Activated CD4-positive, alpha-beta T cell treated with anti-CD3 and anti-CD28 coated beads, Interleukin-2, amount 50 U/mL, for 1 hour (primary cell): ENCODE measurements at places on chromosomes 2 and 18.

DNA sequence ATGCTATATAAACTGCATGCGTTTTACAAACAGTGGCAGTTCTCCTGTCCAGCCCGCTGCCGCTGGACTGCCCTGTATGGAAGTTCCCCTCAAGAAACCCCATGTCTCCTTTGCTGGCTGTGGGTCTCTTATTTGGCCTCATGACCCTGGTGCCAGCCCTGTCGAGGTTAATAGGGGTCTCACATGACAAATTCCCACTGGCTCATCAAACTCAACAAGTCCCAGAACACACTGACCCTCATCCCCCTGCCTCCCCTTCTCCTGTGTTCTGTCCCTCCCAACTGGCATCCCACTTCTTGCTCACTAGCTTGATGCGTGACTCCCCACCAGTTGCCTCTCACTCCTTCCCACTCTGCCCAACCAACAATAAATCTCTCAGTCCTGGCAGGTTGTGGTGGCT lies 137.6 kb upstream of the HS6ST1 start:
- no peak for DNase-seq

DNA sequence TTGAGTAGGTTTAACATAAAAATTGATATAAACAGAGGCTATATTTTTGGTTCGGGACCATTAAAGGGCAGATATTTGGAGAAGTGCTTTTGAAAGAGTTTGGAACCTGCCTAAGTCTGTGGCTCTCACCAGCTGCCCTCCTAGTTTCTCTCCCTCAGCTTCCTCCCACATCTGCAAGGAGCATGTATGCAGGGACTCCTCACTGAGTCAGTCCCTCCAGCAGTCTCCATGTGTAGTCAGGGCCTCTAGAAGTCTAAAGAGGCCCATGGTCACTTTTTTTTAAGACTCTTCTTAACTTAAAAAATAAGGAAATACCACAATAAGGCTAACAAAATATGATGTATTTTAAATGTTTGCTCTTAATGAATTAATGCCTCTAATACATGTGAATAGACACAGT lies 220.0 kb upstream of the TANK start:
- DNase-seq, result no peak

GRCh38 chr18:74582642-74583041 lies 15.0 kb upstream of the ZNF407 start:
- DNase-seq, result no peak

GRCh38 chr2:222796413-222797103 lies 64.3 kb upstream of the ACSL3 start:
- DNase-seq, result no peak

DNA sequence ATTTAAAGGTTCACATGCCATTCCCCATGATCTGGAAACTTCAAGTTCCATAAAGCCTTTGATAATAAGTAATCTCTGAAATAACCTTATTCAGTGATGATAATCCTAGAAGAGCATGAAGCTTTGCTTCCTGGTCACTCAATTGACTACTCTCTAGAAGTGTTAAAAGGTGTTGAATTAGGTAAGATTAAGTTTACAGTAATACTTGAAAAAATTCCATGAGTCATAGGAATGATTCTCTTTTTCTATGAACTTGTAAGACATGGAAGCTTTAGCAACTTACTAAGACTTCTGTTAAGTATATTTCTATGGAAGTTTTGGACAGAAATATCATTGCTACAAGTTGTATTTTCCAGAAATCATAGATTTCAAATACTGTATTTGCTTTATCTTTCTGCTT lies 100.6 kb downstream of the MYO1B start:
- no peak for DNase-seq

DNA sequence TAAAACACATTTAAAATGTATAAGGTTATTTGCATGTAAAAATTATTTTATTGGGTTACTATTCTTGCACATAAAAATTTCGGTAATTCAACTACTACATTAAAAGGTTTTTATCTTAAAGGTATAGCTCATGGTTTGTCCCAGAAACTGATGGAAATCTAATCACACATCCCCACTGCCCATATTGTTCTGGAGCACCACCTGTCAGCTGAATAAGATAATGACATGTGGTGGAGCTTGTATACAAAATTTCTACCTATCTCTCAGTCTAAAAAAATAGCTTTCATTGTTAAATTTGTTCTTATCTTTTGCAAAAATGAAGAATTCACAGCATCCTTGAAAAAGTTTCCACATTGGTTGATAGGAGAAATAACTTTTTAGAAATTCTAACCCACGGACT lies 18.3 kb downstream of the ERBB4 start:
- DNase-seq, result no peak

GRCh38 chr18:70453058-70453775 lies 164.4 kb downstream of the SOCS6 start:
- DNase-seq, result no peak

GRCh38 chr18:78721981-78722380 lies 257.6 kb upstream of the SALL3 start:
- no peak for DNase-seq

- DNase-seq, result no peak
These were observed 129.8 kb downstream of the BCL2 start for GRCh38 chr18:63189817-63190216.

DNA sequence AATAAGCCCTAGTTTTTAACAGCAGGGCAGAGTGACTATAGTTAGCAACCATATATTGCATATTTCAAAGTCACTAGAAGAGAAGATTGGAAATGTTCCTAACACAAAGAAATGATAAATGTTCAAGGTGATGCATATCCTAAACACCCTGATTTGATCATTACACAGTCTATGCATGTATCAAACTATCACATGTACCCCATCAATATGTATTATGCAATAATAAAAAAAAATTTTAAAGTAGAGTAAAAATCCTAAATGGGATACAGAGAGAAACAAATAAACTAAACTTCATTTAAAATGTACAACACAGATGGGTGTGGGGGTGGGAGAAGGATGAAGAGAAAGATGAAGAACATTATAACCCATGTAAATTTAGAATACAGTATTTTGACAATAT lies 93.9 kb downstream of the TMEM131 start:
- DNase-seq, result no peak

DNA sequence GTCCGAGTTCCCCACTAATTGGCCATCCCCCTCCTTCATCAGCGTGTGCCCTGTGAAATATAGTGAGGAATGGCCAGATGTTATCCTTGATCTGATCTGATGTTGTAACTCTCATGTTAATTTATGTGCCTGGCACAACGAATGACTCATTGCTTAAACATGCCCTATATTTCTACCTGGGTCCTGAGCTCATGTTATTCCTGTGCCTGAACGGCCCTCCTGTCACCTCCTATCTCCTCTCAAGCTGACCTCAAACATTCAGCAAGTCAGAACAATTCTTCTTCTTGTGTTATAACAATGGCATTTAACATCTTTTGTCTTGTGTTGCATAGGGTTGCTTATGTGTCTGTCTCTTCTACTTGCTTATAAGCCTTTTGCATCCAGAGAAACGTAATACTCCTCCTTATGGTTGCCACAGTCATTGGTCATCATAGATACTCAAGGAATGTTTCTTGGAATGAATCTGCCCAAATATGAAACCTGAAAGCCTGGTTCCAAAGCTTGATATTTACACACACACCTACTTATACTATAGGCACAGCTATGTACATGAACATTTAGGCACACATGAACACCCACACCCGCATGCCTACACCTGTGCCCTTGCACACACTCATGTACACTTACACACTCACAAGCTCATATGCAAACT lies 80.2 kb upstream of the PHLPP1 start:
- no peak for DNase-seq

GRCh38 chr2:176076796-176077195 lies 7.0 kb downstream of the EVX2 start:
- DNase-seq, result no peak

GRCh38 chr2:200449149-200449548 lies 60.7 kb downstream of the KCTD18 start:
- DNase-seq, result no peak

DNA sequence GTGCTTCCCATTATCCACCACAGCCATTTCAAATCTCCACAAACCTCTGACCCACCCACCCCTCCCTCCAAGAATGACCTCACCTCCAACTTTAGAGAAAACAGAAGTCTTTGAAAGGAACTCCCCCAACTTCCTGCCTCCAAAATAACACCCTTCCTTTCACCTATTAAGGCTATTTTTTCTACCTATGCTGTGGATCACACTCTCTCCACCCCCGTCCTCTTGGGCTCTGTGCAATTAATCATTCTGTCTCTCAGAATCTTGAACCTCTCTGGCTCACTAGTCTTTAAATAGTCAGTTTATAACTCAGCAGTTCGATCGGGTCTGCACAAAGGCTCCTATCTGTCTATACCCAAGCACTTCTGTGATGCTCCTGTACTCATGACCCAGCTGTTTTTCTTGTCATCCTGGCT lies 37.3 kb upstream of the XPO1 start:
- no peak for DNase-seq

- DNase-seq, result no peak
These were observed 66.5 kb downstream of the EVA1A start for GRCh38 chr2:75494137-75494769.

DNA sequence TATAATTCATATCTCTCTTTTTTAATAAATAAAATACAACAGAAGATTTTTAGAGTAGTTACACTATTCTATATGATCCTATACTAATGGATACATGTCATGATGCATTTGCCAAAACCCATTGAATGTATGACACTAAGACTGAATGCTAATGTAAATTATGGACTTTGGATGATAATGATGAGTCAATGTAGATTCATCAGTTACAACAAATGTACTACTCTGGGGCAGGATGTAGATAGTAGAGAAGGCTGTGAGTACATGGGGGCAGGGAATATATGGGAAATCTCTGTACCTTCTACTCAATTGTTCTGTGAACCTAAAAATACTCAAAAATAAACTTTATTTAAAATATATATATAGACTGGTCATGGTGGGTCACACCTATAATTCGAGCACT lies 45.6 kb upstream of the NEDD4L start:
- DNase-seq, result no peak

- no peak for DNase-seq
These were observed 4.2 kb upstream of the ITGA6 start for GRCh38 chr2:172423160-172423559.

DNA sequence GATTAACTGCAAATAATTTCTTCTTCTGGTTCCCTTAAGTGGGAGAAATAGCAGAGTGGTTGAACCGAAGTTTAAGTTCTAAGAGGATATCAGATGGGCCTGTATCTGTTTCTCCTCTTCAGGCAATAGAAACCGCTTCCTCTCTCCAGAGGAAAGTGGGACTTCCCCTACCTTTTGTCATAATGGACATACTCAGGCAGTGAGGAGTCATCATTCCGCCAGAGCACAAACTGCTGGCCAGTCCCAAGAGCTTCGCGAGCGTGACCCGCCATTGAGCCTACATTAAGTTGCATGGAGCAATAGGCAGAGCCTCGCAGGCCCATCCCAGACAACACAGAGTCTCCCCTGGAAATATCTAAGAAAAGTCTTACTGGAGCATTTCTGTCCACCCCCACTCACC lies 158.9 kb downstream of the LDLRAD4 start:
- no peak for DNase-seq

GRCh38 chr18:37330173-37330572 lies 235.4 kb downstream of the CELF4 start:
- no peak for DNase-seq
